Activated CD4-positive, alpha-beta T cell treated with anti-CD3 and anti-CD28 coated beads for 48 hours (primary cell): ENCODE measurements at places on chromosomes 5 and 9.

- no peak for DNase-seq
Measured at GRCh38 chr5:155665361-155665760, 651.8 kb downstream of the KIF4B start.

DNA sequence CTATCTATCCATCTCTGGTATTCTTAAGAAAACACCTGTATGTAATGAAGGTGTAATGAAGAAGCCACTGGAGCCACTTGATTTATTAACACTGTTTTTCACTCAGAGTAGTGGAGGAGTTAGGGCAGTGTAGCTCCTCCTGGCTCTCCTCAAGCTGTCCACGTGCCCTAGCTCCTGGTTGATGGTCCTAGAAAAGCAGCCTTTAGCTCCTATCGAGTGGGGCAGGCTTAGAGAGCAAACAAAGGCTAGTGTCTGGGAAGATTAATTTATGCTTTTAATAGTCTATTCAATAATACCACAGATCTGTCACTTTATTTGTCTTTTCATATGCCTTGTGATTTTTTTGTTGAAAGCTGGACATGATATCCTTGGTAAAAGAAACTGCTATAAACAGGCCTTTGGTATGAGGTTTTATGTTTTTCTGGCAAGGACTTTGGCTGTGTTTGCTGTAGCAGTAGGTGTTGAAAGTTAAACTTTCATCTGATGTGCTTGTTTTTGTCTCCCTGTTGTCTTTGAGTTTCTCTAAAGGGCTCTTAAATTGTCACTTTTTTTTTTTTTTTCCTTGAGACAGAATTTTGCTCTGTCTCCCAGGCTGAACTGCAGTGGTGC, 141.1 kb downstream of the GCNT1 start:
- no peak for DNase-seq

DNA sequence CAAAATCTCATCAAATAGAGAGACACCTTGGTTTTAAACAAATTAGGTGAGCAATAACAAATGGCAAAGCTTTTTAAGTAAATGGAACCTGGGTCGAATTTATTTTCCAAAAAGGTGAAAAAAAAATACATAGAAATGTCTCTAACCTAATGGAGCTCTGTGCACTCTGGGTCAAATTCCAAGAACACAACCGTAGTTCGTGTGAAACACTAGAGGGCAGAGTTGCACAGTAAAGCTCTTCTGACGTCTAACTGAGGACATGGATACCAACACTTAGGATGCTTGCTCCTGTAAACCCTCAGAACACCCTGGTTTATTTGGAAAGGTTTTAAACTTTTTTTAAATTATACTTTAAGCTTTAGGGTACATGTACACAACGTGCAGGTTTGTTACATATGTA, 18.9 kb downstream of the MARCHF11 start:
- peak; percentile 8 for DNase-seq

- no peak for DNase-seq
Measured at GRCh38 chr9:113373676-113374392, 3.0 kb downstream of the HDHD3 start.

DNA sequence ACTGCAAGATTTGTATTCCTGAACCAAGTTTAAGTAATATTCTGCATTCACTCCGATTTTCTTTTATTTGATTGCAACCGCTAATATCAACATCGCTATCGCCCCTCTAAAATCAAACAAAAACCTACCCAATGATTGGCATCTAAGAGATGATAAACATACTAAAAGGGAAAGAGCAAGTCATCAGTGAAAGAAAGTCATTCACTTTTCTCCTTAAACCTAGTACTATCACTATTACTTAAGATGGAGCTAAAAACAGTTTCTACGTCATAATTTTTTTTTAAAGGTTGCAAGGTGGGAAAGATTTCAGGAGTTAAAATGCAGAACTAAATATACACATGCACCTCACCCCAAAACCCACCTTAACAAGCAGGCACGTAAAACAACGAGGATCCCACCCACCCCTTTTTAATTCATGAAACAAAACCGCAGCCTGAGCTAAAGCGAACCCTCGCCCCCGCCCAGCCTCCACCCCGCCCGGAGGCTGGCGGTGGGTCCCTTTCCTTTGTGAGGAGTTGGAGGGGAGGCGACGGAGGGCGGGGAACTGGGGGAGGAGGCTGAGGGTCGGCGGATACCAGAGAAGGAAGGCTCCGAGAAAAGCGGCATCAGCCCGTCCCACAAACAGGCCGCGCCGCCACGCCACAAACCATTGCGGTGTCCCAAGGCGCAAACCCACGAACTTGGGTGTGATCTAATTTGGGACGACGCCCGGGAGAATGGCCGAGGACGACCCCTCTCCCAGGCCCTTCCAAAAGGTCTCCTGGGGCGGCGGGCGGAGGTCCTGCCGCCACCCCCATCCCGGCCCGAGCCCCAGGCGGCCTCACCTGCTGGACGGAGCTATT, 861 bp downstream of the UBQLN1 start:
- DNase-seq, result peak; percentile 73

DNA sequence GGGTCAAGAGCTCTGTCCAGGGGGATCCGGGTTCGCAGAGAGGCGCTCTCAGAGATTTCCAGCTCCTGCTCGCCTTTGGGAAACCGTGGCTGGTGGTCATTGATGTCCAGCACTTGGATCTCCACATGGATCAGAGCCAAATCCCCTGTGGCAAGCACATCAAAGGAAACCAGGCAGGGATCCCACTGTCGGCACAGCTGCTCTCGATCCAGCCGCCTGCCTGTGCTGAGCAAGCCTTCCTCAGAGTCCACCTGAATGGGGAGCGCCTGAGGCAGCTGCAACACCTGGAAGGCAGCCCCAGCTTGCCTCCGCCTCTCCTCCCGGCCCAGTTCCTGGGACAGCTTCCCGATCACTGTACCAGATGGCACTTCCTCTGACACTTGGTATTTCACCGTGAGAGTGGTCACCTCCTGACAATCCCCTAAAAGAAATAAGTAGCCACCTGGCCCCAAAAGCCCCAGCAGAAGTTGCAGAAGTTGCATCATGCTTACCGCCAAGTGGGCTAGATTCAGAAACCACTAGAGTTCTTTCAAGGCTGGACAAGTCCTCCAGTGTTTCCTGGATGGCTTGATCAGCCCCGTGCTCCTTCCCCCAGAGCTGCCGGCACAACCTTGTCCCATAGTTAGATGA, 520 bp downstream of the PCDH12 start:
- DNase-seq, result no peak

GRCh38 chr9:114928136-114928535, 2.3 kb downstream of the TNFSF8 start:
- DNase-seq, result no peak

GRCh38 chr5:170252109-170252508, 19.3 kb downstream of the C5orf58 start:
- DNase-seq, result no peak

DNA sequence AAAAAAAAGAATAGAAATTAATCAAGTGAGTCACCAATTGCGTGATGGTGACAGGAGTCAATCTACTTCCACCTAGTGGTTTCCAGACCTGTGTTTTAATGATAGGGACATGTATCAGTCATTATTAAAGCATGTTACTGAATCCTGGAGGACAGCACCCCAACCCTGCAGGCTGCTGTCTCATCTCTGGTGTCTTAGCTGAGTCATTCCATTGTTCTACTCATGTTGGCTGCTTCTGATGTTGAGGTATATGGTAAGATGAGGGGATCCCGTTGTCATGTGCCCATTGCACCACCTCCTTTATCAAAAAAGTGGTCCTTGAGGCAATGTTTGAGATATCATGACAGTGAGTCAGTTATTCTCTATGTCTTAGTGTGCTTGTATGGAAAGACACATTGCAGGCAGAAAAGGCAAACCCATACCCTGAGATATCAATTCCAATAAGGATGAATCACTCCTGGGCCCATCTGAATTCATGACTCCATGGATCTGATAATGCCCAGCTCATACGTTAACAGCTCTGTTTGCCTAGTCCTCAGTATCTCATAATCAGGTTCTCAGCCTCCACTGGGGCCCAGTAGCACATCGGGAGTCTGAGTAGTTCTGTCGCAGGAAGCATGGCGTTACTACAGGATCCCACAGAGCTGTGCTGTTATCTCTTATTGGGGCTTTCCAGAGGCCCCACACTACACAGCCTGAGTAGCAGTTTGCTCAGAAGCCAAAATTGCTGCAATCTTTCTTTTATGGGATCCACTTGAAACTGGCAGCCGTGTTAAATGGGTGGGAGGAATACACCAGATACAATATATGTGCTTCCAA, 31.2 kb downstream of the HMGCS1 start:
- DNase-seq, result peak; percentile 37

GRCh38 chr5:180040287-180041214, 31.0 kb downstream of the RNF130 start:
- DNase-seq, result no peak

DNA sequence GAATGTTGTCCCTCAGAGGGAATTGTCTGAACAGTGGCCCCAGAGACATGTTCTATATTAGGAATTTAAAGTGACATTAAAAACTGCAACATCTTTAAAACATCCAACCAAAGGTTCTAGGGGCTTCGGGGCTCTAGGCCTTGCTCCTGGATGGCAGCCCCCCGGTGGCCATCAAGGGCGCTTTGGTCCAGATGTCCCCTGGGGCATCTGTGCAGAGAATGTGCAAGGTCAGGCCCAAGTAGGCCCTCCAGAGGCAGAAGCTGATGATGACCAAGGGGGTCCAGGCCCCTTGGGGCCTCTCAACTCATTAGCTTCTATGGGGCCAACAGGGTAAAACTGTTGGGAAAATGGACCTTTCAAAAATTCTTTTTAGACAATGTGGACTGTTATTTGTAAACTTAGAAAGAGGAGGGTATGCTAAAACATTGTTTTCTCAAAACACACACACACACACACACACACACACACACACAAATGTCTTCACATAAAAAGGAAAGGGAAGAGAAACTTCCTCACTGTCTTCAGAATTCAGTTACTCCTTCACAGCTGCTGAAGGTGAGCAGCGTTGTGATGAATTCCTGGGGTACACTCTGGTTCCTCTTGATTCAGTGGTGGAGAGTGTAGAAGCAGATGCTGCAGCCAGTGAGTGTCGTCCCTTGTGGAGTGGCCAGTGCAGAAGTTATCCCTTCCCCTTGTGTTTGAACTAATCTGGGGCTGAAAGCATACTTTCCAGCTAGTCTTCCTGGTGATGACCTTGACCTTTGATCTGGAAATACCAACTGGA, 125.2 kb downstream of the WDR41 start:
- DNase-seq, result no peak
